ENCODE measurements at places on chromosomes 1 and 21.

DNA sequence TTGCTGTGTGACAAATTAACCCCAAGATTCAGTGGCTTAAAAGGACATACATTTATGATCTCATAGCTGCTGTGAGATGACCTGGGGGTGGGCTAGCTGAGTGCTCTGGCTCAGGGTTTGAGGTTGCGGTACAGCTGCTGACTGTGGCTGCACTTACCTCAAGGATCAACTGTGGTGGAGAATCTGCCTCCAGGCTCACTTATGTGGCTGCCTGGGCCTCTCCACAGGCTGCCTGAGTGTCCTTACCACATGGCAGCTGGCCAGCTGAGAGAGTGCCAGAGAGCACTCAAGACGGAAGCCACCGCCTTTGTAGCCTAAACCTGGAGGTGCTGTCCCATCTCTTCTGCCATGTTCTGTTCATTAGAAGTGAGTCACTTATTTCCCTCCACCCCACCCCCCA, 5.7 kb downstream of the LRRC71 start:
- peak; percentile 34 for DNase-seq

GRCh38 chr1:193727850-193728249, 541.4 kb upstream of the B3GALT2 start:
- no peak for DNase-seq

DNA sequence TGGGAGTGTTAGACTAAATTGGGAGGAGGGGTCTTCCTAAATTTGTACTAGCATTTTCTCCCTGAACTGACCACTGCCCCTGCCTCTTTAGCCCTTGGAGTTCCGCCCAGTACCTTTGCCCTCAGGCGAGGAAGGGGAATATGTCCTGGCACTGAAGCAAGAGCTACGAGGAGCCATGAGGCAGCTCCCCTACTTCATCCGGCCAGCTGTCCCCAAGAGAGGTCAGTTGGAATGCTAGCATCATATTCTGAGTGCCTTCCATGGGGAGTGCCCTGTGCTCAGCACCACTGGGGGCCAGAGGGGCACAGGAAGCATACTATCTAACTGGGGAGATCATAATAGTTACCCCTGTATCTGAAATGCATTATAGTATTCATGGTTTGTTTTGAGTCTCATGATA, 10.7 kb downstream of the POLR3GL start:
- DNase-seq = no peak

DNA sequence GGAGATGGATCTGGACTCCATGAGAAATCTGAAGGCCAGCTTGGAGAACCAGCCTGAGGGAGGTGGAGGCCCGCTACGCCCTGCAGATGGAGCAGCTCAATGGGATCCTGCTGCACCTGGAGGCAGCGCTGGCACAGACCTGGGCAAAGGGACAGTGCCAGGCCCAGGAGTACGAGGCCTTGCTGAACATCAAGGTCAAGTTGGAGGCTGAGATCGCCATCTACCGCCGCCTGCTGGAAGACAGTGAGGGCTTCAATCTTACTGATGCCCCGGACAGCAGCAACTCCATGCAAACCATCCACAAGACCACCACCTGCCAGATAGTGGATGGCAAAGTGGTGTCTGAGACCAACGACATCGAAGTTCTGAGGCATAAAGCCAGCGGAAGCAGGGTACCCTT, 601.5 kb upstream of the ZP4 start:
- DNase-seq = no peak

GRCh38 chr1:198549866-198550265, 9.4 kb upstream of the ATP6V1G3 start:
- DNase-seq = no peak

- no peak for DNase-seq
Measured at GRCh38 chr1:154442006-154442740, 37.0 kb downstream of the IL6R start.

DNA sequence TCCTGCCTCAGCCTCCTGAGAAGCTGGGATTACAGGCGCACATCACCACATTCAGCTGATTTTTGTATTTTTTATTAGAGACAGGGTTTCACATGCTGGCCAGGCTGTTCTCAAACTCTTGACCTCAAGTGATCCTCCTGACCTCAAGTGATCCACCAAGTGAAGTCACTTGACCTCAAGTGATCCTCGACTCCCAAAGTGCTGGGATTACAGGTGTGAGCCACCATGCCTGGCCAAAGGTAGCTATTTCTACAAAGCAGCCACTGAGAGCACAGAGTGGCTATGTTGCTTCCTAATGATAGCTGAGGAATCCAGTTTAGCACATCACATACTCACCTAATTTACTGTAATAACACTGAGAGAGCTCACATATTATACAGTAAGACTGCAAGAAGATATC, 44.8 kb upstream of the CPLANE2 start:
- DNase-seq = no peak
